ENCODE measurements at places on chromosomes 5 and 9.
A peak's percentile ranks its signal among the peaks of the same experiment; 100 is the strongest.

- no peak for DNase-seq
These were observed 369.5 kb downstream of the TMEM167A start for GRCh38 chr5:82707741-82708140.

DNA sequence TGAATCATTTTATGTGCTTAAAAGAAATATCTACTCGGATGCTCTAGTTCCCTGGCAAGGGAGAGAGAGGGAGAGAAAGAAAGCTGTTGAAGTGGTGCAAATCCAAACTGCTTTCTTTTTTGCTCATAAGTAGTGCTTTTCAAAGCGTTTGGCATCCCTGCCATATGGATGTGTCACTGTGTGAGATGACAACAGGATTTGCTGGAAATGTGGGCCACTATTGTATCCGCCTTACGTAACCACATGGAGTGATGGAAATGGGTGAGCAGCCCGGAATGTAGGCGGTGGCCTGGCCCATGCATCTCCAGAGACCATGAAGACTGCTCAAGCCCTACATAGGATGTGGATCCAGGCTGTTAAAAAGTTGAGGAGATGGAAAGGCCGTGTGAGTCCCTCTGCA is 30.8 kb downstream of the TJP2 start:
- DNase-seq: peak; percentile 58

- DNase-seq: no peak
These were observed 12.6 kb upstream of the SETD9 start for GRCh38 chr5:56896763-56897162.

GRCh38 chr9:74589576-74589975 is 92.4 kb downstream of the RORB start:
- no peak for DNase-seq

DNA sequence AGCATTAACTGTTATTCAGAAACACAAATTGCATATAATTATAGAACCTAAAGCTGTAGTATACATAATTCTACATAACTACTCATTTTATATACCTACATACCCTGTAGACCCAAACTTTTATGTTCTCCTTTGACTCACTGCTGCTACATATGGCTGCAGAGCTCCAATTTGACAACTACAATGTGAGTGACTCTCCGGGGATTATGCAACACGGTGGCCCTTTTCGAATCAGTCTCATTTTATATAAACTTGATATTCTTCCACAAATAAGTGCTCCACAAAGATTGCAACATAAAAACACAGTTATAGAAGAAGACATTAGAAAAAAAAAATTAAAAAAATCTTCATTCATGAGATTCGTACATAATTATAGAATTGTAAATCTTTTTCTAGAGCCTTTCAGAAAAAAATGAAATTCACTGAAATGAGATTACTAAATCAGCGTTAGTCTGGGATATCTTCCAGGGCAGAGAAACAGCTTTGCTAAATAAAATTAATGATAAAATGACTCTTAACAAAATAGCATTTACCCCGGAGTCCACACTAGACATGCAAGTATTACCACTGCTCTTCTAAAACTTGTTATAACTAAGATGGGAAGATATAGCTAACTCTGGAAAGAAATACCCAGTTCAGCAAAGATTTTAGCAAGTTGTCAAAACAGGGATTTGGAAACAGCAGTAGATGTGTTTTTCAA is 52.6 kb downstream of the SRFBP1 start:
- DNase-seq: no peak

DNA sequence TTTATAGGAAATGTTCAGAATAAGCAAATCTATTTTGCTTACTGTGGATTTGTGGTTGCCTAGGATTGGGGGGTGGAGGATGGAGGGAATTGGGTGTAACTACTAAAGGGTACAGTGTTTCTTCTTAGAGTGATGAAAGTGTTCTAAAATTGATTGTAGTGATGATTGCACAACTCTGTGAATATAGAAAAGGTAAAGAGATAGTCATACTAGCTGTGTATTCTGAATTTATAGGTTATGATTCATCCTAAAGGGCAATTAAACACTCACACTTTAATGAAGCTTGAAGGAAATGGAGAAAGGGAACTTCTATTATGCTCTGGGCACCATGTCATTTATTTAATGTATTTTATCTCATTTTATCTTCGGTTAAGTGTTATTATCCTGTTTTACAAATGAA is 9.9 kb downstream of the TXNDC8 start:
- no peak for DNase-seq

DNA sequence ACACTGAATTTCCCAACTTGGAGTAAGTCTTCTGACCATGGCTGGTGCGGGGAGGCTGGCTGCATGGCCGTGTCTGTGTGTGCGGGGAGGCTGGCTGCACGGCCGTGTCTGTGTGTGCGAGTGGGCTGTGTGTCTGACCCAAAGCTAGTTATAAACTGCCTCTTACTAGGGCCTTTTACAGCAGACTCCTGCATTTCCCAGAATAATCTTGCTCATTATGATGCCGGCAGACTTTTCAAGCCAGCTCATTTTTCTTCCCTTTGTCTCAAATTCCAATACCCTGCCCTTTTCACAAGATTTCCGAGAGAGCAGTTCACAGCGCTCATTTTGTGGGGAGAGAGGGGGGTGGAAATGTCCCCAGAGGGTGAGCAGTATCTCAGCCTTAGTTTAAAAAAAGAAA is 470.7 kb upstream of the BRINP1 start:
- DNase-seq: no peak

DNA sequence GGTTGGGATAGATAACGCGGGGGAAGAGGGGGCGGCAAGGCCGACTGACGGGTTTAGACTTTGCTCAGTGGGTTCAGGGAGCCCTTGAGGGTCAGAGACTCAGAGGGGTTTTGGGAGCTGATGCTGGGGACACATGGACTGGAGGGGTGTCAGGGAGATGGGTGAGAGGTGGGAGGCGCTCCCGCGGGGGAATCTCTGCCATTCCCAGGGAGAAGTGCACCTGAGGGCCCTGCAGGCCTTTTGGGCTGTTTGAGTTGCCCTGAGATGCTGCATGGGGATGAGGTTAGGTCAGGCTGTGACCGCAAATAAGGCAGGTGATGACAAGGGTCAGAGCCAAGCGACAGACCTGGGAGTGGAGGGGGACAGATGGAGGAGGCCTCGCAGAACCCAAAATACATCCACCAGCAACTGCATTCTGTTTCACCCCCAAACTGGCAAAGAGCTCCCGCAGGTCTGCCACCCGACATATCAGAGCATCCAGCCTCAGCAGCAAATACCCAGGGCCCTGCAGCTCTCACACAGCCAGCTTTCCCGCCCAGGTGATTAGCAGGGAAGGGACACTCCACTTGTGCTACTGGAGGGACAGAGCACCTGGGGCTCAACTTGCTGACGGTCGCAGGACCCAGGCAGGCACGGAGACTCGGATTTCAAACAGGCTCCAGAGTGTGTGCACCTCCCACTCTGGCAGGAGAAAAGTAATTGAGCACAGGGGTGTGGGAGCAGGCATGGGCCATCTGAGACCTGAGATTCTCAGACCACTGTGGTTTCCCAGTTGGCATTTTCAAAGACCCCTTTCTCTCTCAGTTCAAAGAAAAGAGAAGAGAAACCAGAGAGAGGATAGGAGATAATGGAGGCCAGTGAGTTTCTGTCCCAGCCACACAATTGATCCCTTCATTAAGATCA is 26.4 kb downstream of the TMOD1 start:
- DNase-seq: no peak

DNA sequence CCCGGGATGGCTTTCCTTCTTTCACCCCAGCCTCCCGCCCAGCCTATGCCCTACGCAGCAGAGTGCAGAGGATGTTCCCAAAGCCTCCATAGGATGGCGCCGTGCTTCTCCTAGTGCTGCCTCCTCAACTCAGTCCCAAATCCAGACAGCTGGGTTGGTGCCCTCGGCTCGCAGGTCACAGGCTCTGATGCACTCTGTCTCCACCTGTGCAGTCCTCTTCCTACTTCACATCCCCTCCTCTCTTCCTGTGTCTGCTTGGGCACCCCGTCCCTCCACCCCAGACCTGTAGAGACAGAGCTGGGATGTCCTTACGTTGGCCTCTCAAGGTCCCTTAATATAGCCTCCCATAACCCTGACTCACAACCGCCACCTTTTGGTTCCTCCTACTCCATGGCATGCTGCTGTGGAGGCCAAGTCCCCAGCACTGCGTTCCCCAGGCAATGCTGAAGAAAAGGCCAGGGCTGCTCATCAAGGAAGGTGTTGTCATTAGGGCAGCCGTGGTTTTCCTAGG is 314.4 kb downstream of the GADD45G start:
- DNase-seq: no peak

- no peak for DNase-seq
These were observed 77.7 kb upstream of the PHYKPL start for GRCh38 chr5:178310130-178310865.
